ENCODE measurements at places on chromosomes 16 and 17.

- no peak for DNase-seq
Measured at GRCh38 chr17:2056206-2057174, 1.6 kb downstream of the HIC1 start.

DNA sequence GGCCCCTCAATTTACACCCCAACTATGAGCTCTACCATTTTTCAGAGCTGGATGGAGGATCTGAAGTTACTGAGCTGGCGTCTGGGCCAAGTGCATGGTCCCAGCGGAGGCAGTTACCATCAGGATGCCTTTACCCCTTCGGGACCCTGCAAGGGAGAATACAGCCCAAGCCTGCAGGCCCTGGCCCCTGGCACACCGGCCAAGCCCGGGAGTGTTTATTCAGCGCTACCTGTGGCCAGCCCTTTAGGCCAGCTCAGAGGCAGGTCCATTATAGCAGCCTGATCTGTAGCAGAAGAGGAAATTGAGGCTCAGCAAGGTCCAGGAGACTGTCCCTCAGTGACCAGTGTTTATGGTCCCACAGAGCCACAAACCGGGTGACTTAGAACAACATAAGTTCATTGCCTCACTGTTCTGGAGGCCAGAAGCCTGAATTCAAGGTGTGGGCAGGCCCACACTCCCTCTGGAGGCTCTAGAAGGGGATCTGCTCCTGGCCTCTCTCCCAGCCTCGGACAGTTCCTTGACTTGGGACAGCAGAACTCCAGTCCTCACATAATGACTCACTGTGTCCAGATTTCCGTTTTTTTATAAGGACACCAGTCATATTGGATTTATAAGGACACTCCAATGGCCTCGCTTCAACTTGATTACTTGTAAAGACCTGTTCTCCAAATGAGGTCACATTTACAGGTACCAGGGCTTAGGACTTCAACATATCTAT lies 8.8 kb downstream of the SEC14L5 start:
- no peak for DNase-seq

GRCh38 chr16:16075488-16076422 lies 126.3 kb downstream of the ABCC1 start:
- DNase-seq: no peak

DNA sequence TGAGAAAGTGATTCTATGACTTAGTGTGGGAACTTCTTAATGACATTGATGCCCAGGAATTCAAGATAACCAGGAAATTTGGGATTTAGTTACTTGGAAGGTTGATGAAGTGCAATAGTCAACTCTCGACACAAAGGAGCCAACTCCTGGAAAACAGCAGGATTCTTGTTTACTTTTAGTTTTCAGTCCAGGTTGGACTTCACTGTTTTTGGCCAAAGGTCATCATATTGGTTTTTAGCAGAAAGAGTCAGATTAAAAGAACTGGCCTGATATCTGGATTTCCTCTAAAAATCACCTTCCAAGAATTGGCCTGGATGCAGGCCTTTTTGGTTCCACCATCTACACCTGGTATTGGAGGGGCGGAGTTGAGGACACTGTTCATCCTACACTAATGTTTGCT lies 60.1 kb upstream of the SALL1 start:
- DNase-seq: no peak

GRCh38 chr17:76830987-76831715 lies 37.1 kb upstream of the MGAT5B start:
- DNase-seq: no peak

DNA sequence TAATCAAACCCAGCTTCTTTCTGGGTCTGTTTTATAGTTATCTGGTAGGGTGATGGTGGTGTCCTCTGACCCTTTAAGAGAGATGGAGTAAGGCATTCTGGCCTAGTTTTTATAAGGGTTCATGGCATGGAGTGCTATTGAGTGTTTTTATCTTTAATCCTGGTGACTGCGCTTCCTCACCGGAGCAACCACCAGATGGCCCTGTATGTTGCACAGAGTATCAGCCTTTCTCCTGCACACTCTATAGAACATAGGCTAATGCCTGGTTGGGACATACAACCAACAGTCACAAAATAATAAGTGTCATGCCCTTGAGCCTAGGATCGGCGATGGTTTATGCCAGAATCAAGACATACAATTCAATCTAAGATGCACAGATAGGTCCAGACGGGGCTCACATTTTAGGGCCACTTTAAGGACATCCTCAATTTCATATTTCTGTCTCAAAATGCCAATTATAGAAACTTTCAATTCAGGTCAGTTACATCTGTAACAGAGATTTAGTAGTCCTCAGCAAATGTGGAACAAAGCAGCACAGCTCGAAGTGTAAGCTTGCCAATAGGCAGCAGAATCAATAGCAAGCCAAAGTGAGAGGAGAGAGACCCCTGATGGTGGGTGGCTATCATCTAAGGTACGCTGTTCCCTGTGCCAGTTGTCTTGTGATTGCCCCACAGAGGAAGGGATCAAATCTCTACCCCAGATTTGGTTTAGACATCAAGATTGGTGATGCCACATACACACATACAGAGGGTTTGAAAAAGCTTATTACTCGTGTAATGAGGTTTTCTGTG lies 37.2 kb upstream of the HOXB9 start:
- DNase-seq: no peak

DNA sequence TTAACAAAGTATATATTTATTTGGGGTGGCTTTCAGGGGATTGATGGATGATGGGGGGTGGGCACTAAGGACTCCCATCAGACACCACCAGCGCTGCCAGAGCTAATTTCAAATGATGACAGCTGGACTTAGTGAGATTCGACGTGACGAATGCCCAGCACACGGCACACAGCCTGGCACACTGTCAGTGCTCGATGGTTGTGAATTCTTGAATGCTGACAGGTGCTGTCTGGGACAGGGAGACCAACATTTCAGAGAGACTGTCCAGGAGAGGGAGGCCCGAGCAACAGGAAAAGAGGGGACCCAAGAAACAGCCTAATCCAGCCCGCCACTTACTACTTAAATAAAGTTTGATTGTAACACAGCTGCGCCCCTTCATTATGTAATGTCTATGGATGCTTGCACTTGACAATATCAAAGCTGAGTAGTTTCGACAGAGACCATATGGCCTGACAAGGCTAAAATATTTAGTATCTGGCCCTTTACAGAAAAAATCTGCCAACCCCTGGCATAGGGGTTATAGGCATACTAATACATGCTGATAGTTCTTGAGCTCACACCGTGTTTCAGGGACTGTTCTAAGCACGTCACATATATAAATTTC lies 6.2 kb upstream of the MPRIP start:
- no peak for DNase-seq

DNA sequence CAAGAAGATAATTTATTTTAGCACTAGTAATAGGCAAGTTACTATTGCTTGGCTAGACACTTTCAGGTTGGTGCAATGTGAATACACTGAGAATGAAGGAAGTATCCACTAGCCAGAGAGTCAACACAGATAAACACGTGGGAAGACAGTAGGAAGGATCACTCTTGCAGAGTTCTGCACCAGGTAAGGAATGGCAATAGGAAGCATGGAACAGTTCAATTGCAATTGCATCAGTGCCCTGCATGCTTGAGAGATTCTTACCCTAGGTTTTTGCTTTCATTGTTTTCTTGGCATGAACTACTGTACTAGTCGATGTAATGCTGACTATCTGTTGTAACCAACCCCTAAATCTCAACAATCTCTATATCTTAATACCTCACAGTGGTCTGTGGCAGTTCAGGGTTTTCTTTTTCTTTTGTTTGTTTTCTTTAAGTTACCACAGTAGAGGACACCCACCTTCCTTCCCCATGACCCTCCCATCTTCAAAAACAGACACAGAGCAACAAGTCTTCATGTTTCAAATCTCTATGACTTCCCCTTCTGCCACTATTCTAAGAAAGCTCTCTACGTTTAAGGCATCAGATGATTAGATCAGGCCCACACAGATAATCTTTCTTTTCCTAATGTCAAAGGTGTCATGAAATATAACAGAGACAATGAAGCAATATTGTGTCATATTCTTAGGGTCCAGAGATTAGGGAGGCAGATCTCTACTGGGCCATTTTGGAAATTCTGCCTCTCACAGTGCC lies 18.1 kb upstream of the ABCA8 start:
- no peak for DNase-seq

DNA sequence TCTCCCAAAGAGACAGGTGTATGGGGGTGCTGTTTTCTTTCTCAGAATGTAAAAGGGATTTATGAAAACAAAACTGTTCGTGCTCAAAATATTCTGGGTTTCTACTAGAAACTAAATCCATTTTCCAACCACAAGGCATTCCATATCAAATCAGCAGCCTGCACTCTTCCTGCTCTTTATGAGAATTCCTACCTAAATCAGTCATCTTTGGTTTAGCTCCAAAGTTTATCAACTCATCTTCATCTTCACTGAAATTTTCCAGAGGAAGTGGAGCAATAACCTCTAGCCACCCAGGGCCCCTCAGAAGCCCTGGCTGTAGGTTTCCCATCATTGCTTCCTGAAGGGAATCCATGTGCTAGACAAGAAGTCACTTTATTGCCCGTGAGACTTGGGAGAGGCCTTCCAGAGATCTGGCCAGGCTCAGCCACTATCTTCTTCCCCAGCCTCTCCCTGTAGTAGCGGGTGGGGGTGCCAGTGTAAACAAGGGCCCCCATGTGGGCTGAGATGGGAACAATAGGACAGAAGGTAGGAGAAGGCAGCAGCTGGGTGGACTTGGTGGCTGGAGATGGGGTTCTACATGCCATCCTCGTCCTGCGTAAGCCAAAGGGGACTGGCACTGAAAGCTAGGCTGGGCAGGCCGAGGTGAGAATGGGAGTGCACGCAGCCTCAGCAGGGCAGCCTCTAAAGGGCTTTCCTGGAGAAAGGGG lies 22.0 kb upstream of the ALDH3A1 start:
- no peak for DNase-seq

- no peak for DNase-seq
Measured at GRCh38 chr16:89522287-89522686, 14.1 kb downstream of the SPG7 start.

DNA sequence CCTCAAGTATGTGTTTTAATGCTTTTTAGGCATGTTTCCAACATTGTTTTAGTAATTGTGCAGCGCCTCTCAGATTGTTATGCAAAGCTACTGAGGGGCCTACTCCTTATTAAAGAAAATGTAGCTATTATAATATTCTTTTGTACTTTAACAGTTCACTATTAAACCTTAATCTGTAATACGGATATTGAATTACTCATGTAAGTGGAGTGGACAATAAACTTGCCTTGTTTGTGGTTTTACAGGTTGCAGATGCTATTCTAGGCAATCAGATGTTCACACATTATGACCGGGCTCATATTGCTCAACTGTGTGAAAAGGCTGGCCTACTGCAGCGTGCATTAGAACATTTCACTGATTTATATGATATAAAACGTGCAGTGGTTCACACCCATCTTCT lies 41.0 kb downstream of the PTRH2 start:
- no peak for DNase-seq

DNA sequence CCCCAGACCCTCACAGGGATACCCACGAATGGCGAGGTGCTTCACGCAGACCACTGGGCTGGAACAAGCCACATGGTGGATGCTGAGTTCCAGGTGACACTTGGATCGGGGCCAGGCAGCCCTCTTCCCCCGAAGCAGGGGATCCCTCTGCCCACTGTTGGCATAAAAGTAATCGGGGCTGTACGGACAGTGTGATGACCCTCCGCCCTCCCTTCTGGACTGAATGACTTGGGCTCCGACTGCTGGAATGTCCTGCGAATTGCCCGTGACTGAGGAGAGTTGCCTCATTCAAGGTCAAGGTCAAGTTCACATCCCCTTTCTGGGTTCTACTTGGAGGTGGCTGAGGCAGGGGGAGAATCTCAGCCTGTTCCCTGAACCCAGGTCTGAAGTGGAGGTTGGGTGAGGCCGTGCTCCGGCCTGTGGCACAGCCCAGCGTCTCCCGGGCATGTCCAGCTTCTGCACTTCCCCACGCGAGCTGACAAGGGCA lies 28.5 kb upstream of the CREBBP start:
- DNase-seq: no peak

DNA sequence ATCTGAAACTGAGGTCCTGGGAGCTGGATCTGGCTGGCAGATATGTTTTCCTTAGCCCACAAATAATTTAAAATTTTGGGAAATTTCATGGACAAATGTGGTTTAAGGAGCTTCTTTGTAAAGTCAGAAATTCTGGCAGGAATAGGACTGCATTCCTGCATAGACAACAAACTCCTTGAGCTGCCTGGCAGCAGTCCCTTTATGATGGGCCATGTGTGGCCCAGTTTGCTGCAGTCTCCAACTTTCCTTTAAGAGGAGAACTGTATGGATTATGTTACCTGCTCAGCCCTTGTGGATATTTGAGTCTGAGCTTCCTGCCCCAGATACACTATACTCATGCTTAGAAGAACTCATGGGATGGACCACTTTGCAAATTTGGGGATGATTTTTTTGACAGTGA lies 48.5 kb upstream of the HS3ST2 start:
- DNase-seq: no peak

DNA sequence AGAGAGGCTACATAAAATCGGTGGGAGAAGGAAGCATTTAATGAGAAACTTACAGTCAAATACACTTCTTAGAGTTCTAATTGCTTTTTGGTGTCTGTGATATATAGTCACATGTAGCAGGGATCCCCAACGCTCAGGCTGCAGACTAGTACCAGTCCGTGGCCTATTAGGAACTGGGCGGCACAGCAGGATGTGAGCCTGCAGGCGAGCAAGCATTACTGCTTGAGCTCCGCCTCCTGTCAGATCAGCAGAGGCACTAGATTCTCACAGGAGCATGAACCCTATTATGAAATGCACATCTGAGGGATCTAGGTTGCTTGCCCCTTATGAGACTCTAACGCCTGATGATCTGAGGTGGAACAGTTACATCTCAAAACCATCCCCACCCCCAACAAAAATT lies 158.5 kb downstream of the TANC2 start:
- no peak for DNase-seq

Data from NCI-H2029 (cell line).